Esophagus squamous epithelium (tissue), 5 donors: ENCODE measurements at places on chromosomes 16 and 17.
A peak's percentile ranks its signal among the peaks of the same experiment; 100 is the strongest.

DNA sequence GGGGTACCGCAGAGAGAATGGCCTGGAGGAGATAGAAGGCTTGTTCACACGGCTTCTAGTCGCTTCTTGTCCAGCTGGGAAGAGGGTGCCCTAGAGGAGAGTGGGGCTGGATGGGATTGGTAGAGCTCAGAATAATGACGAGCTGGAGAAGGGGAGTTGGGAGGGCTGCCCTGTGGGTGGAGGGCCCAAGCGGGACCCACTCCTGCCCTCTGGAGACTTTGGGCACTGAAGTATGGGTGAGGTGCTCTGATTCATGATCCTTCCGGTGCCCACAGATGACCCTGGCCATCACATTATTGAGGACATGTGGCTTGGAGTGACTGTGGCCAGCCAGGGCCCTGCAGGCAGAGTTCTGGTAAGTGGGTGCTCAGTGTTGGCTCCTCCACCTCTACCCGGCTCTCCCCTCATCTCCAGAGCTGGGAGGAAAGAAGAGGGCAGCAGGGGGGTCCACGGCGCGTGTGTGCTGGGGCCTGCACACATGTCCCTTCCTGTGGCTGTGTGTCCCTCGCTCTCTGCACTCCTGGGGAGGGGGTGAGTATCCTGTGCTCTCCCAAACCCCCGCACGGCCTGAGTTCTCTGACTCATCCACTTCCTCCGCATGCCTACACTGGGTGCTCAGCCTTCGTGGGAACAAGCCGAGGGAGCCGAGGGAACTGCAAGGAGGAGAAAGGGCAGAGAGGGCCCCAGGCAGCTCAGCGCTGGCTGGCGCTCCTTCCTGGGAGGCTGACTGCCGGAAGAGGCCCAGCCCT is 8.5 kb downstream of the ITGA3 start:
- H3K4me1 ChIP-seq = peaks cover 51% of the 10 kb centered on the region
- peaks cover 17% of the 10 kb centered on the region for H3K36me3 ChIP-seq
- peak overlapping the region; percentile 95 for H3K27ac ChIP-seq
- H3K4me3 ChIP-seq = no peak overlapping the region
- no peak for DNase-seq

DNA sequence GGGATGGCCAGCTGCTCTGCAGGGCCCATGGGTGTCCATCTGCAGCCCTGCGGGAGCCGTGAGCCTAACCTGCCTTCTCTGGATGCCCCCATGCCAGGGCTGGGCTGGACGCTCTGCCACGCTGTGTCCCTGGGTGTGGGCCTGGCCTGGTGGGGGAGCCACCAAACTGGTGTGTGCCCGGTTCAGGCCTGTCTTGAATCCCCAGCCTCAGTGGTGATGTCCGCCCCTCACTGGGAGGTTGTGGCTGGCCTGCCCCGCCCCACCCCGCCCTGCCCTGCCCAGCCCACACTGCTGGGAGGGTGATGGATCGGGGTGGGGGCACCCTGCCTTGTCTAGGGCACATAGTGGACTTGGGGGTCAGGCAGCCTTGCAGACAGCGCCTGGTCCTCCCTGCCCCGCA is 50.1 kb upstream of the PVALEF start:
- H3K27ac ChIP-seq = no peak overlapping the region
- no peaks in the 10 kb centered on the region for H3K27me3 ChIP-seq
- peaks cover 39% of the 10 kb centered on the region for H3K4me1 ChIP-seq
- no peak overlapping the region for H3K4me3 ChIP-seq
- DNase-seq = no peak

GRCh38 chr17:969811-970355 is 9.7 kb downstream of the NXN start:
- peaks cover 65% of the 10 kb centered on the region for H3K4me1 ChIP-seq
- H3K36me3 ChIP-seq = no peaks in the 10 kb centered on the region
- no peak overlapping the region for H3K27ac ChIP-seq
- no peak overlapping the region for H3K4me3 ChIP-seq
- DNase-seq = no peak

- H3K27ac ChIP-seq = no peak overlapping the region
- H3K4me1 ChIP-seq = peaks cover 36% of the 10 kb centered on the region
- peaks cover 10% of the 10 kb centered on the region for H3K36me3 ChIP-seq
Measured at GRCh38 chr16:4341250-4341649, 9.9 kb downstream of the PAM16 start.

DNA sequence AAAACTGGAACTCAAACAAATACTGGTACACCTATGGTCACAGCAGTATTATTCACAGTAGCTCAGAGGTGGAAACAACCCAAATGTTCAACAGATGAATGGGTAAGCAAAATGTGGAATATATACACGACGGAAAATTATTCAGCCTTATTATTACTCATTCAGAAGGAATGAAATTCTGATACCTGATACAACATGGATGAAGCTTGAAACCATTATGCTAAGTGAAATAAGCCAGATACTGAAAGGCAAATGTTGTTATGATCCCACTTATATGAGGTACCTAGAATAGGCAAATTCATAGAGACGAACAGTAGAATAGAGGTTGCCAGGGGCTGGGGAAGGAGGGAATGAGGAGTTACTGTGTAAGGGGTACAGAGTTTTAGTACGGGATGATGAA is 27.1 kb upstream of the MYLK3 start:
- no peak for DNase-seq
- H3K4me1 ChIP-seq = no peaks in the 10 kb centered on the region
- H3K4me3 ChIP-seq = no peak overlapping the region
- H3K36me3 ChIP-seq = no peaks in the 10 kb centered on the region

GRCh38 chr17:78374631-78375274 is 3.7 kb upstream of the PGS1 start:
- no peak for DNase-seq
- no peaks in the 10 kb centered on the region for H3K36me3 ChIP-seq
- no peak overlapping the region for H3K4me3 ChIP-seq
- peaks cover 65% of the 10 kb centered on the region for H3K4me1 ChIP-seq
- H3K27ac ChIP-seq = peak overlapping the region; percentile 87

- H3K4me1 ChIP-seq = peaks cover 44% of the 10 kb centered on the region
- no peaks in the 10 kb centered on the region for H3K36me3 ChIP-seq
- no peak overlapping the region for H3K27ac ChIP-seq
- H3K4me3 ChIP-seq = no peak overlapping the region
- no peaks in the 10 kb centered on the region for H3K27me3 ChIP-seq
- DNase-seq = no peak
Measured at GRCh38 chr16:78813661-78814311, 714.3 kb downstream of the WWOX start.

DNA sequence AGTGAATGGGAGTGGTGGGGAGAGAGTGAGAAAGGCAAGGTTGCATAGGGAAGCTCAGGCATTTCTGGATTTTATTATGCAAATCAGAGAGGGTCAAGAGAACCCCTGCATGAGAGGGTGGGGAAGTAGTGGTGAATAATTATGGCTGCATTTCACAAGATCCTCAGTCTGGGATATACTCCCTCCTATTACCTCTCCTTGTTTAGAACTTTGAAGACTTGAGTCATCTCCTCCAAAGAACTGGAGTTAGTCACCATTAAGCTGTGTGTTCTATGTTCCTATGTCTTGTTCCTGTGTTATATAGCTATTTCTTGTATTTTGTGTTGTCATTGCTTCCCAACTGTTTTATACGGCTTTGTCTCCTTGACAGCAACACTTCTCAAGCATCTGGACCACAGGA is 18.4 kb downstream of the SOX9 start:
- H3K4me1 ChIP-seq = no peaks in the 10 kb centered on the region
- no peak overlapping the region for H3K27ac ChIP-seq
- no peak for DNase-seq
- H3K27me3 ChIP-seq = no peaks in the 10 kb centered on the region

GRCh38 chr16:79943736-79944135 is 343.2 kb upstream of the MAF start:
- H3K27me3 ChIP-seq = no peaks in the 10 kb centered on the region
- DNase-seq = no peak
- H3K4me3 ChIP-seq = no peak overlapping the region
- H3K36me3 ChIP-seq = no peaks in the 10 kb centered on the region
- H3K4me1 ChIP-seq = no peaks in the 10 kb centered on the region

GRCh38 chr17:36074365-36074764 is 10.3 kb downstream of the CCL18 start:
- H3K4me1 ChIP-seq = no peaks in the 10 kb centered on the region
- H3K27ac ChIP-seq = no peak overlapping the region
- H3K27me3 ChIP-seq = no peaks in the 10 kb centered on the region
- H3K4me3 ChIP-seq = no peak overlapping the region
- H3K36me3 ChIP-seq = no peaks in the 10 kb centered on the region
